BE2C (cell line): ENCODE measurements at places on chromosomes 11 and 22.
A peak's percentile ranks its signal among the peaks of the same experiment; 100 is the strongest.

DNA sequence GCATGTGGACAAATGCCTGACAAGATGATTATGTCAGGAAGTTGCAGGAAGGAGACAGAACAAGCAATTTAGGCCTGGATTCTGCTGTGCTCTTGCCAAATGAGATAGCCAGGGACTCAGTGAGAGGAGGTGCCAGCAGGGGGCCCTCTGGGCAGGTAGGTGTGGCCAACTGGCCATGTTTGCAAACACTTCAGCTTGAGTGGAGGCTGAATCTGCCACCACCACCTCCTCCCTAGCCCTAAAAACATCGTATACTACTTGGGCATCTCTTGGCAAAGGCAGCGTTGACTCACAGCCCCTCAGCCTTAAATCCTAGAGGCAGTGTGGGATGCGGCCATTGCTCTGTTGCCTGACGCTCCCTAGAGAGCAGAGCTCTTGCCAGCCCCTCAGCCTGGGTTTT lies 95.1 kb upstream of the PLET1 start:
- DNase-seq, result peak; percentile 73

- no peak for DNase-seq
Observed at GRCh38 chr11:47928426-47928825, 51.9 kb upstream of the PTPRJ start.

GRCh38 chr11:61325649-61326414 lies 7.1 kb downstream of the DDB1 start:
- DNase-seq, result no peak

GRCh38 chr11:35403765-35404387 lies 15.5 kb downstream of the SLC1A2 start:
- DNase-seq, result no peak

DNA sequence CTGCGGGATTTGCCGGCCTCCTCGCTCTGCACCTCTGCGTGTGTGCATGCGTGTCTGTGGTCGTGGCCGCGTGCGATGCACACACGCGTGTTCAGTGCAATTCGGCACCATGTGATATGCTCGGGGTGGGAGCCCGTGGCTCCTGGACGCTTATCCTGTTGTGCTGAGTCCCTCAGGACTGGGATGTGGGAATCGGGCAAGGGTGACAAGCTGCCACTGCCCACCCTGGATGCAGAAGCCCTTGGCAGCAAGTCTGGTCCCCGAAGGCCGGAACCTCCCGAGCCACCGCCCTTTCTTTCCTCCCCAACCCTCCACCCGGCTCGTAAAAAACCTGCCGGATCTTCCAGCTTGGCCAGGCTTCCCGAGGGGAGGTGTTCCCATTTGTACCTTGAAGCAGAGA lies 128.2 kb downstream of the PHF21B start:
- no peak for DNase-seq

GRCh38 chr22:21958360-21959273 lies 6.0 kb upstream of the PPM1F start:
- no peak for DNase-seq

GRCh38 chr22:47367107-47367690 lies 604.7 kb downstream of the TBC1D22A start:
- no peak for DNase-seq

DNA sequence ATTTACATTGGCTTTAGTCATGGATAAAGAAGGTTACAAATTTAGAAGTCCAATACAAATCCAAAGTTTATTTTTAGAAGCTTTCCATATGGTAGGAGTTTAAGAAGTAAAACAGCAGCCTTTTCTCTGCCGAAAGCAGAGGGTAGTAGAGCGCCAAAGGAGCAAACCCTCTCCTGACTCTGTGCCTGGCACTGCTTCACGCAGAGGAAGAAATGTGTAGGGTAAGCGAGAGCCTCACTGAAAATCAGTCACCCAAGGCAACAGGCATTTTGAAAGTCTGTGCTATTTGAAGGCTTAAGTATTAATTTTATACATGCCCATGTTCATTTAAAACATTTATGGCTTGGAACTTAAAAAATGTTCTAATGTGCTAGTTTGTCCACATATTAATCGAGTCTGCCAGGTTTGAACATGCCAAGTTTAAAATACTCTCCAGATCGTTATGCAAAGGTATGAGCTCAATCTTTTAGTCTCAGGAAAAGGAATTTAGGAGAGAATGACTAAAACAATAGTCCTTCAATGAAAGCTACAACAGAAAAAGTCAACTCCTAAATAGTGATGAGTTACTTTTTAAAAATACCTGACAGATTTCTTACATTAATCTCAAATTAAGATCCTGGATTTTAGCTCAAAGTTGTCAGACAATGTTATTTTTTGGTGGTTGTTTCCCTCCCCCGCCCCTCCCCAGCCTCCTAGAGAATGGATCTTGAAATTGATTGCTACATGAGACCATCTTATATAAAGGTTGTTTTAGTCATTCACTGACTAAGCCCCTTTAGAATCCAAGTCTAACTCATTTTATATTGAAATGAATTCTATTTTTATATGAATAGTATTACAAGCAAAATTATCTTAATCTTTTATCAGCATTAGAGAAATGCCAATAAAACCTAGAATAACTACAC lies 38.7 kb downstream of the MRTFA start:
- no peak for DNase-seq

DNA sequence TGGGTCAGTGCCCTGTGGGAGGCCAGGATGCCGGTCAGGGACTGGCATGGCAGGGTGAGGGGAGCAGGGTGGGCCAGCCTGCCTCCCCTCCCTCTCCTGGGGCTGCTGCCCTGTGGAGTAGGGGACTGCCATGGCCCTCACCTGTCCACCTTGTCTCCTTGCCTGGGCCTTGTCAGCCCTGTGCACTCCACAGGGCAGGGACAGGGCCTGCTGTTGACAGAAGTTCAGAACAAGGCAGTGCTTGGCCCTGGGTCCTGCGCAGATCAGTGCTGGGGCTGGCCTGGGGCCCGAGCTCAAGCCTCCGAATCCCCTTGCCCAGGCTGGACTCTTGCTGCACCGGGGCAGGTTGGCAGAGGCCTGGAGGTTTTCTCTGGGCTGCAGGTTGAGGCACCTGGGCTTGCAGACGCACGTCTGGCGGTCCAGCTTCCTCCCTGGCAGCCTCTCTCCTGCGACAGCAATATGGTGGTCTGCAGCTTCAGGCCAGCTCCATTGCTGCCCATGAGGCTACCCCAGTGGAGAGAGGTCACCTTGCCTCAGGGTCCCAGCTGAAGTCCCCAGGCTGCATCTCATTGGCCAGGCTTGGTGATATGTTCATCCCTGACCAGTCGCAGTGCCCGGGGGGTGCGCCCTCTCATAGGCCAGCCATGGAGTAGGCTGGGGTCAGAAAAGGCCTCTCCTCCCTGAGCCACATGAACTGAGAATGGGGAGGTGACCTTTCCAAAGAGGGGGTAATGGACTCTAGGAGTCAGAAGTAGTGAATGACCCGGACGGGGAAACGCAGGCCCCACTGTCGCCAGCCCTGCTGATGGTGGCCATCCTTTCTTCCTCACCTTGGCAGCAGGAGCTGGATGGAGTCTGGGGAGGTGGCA lies 21.5 kb upstream of the CHKA start:
- no peak for DNase-seq

GRCh38 chr11:67731583-67731982 lies 57.2 kb upstream of the ALDH3B2 start:
- no peak for DNase-seq

- DNase-seq, result no peak
Observed at GRCh38 chr11:95306801-95307200, 75.8 kb upstream of the SESN3 start.

DNA sequence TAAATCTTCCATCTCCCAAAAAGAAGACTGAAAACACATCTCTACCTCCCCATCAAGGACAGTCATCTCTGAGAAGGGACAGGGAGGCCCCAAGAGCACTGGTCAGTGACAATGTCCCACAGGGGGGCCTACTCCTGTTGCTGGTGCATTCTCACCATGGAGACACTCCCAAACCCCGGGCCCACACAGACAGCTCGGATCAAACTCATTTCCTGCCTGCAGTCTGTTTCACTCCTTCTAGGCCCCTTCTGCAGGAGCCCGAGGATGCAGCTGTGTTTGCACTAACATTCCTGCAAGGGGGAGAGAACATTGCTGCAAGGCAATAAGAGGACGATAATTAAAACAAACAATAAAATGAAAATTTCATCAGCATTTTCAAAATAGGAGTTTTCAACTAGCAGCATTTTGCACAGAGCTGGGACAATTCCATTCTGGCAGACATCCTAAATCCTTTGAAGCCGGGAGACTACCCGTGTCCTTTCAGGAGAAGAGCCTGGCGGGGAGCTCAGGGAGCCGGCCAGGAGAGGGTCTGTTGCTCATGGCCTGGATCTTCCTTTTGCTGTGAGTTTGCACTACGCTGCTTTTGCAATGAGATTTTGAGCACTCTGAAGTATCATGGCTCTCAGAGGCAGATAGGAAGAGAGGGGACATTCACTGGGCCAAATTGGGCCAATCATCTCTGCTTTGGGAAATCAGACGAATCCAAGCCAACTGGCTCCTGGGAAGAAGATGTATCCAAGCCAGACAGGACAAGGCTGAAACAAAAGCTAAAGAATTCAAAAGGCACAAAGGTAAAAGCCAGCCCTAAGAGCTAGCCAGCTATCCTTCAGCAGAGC lies 33.2 kb downstream of the SPATA19 start:
- DNase-seq, result no peak

- DNase-seq, result no peak
Observed at GRCh38 chr22:45304971-45305370, 4.8 kb upstream of the FAM118A start.

DNA sequence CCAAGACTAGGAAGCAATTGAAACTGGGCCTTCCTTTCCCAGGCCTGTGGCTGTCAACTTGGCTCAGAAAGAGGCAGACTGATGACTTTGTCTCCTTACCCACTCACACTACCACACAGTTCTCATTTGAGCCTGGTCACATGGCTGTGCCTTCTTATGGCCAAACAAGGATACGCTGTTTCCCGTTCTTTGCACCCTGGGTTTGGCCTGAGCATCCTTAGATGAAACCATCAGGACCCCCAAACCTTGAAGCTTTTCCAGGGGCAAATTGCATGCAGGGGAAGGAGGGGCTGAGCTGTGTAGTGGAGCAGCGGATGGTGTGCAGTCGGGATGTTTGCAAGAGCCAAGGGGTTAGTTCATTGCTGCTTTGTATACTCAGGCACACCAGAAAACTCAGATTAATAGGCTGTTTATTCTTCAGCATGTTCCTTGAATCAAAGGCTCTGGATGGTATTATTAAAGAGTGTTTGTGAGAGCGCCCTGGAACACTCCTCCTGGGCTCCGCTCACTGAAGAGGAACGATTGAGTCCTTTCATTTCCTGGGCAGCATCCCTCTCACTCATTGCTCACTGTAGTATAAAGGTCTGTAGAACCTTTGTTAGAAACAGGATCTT lies 69.8 kb downstream of the ARFGAP2 start:
- DNase-seq, result no peak

DNA sequence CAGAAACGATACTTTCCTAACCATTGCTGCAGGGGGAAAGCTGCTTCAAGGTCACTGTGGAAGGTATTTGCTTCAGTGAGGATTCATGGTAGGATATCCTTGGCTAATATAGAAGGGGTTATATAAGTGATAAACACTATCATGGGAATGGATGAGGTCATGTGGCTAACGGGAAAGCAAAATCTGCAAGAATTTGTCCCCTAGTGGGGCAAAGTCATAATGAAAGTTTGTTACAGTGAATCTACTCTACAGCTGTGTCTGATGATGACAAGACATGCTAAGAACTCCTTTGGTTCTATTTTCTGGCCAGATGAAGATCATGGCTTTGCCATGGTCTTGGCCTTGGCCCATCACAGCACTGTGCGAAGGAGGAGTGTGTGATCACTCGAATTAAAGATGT lies 13.8 kb downstream of the MMP20 start:
- no peak for DNase-seq

DNA sequence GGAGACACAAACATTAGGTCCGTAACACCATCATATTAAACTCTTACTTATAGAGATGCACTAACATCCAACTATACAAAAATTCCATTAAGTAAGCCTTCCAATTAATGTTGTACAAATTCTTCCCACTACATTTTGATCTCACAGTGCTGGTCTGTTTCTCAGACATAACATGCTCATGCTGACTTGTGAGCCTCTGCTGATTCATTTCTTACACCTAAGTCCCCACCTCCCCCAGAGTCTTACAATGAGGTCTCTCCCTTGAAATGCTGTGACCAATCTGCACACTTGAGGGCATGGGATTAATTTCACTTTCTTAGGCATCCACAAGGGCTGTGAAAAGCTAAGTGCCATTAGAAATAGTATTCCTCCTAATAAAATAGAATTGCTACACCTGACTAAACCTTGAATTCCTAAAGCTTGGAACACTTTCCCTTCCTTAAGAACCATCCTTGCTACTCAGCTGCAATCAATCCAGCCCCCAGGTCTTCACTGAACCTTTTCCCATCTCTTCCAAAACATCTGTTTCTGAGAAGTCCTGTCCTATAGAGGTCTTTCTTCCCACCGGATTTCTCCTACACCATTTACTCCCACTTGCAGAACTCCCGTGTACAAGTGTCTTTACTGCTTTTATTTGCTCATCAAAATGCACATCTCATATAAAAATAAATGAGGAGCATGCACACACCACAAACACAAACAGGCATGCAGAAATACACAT lies 2.0 kb downstream of the HBG1 start:
- no peak for DNase-seq

- no peak for DNase-seq
Observed at GRCh38 chr11:121105063-121105480, 4.0 kb downstream of the TECTA start.

DNA sequence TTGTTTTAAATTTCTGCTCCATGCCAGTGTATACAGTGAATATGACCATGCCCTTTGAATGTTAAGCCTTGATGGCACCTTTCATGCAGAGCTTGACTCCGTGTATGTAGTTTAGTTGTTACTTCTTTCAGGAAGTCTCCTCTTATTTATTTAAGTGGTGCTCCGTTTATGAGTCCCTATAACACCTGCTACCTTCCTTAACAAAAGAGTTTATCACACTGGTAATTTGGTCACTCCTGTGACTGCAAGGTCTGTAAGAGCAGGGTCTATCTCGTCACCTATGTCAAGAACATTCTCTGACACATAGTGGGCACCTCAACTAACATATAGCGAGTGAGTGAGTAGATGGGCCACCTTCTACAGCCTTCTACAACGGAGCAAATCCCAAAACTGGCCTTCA lies 152.5 kb downstream of the CCDC34 start:
- DNase-seq, result no peak

GRCh38 chr22:29801153-29801552 lies 34.0 kb downstream of the UQCR10 start:
- no peak for DNase-seq

DNA sequence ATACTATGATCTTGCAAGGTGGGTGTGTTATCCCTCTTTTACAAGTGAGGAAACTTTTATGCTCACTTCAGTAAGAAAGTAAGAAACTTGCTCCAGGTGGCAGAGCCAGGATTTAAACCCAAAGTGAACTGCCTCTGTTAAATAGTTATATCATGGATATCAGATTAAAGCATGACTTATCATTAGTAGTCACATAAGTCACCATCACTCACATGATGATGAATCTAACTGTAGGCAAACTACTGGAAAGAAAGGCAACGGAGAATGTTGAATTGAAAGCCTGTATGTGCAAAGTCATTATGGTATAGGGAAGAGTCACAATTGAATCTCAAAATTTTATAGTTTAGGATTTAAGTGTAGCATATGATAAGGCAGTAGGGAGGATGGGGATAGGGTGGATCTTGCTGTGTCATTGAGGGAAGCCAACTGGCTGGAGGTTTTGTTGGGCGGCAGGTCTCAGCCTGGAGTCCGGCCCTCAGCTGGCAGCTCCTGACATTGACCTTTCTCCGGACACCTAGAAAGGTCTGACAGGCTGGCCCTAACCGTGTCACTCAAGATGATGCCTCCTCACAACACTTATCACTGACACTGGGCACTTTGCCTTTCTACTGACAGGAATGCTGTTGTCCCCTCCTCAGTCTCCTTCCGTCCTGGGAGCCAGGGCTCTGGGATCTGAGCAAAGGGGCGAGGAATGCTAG lies 98.3 kb downstream of the EMSY start:
- DNase-seq, result no peak

- DNase-seq, result peak; percentile 8
Observed at GRCh38 chr22:21443057-21443734, 24.0 kb upstream of the TMEM191C start.
